Endothelial cell of umbilical vein (primary cell): ENCODE measurements at places on chromosomes 7 and 10. TPM values are rescaled to one million over a fixed set of nuclear protein-coding genes. Genes with fewer than 3 reads are reported as not detected.

DNA sequence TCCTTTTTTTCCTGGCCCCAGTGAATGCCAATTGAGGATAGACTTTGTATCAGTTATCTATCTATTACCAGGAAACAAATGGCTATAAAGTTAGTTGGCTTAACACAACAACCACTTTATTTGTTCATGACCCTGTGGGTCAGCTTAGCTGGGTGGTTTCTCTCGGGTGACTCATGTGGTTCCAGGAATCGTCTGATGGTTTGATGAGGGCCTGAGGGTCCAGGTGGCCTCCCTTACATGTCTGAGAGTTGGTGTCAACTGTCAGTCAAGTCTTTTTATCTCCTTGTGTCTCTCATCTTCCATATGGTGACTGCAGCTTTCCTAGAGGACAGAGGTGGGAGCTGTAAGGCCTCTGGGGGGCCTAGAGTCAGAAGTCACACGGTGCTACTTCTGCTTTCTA lies 15.3 kb upstream of the MAPK8 start:
- no peak for DNase-seq

GRCh38 chr7:97418312-97418711 lies 300.8 kb downstream of the SDHAF3 start:
- DNase-seq, result no peak

DNA sequence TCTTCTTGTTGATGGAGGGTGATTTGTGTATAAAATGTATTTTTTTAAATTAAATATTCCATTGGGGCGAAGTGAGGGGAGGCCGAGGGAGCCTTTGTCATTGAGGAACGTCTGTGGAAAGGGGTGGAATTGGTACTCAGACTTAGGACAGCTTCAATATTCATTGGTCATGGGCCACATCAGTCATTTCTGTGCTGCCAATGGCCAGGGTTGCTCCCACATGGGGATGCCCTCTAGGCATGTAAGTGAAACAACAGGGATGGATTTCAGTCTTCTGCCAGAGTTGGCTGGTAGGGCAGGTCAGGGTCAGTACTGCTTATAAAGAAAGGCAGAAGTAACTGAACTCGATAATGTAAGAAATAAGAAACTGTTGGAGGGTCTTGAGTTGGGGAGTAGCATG lies 47.2 kb downstream of the NEURL1 start:
- no peak for DNase-seq

DNA sequence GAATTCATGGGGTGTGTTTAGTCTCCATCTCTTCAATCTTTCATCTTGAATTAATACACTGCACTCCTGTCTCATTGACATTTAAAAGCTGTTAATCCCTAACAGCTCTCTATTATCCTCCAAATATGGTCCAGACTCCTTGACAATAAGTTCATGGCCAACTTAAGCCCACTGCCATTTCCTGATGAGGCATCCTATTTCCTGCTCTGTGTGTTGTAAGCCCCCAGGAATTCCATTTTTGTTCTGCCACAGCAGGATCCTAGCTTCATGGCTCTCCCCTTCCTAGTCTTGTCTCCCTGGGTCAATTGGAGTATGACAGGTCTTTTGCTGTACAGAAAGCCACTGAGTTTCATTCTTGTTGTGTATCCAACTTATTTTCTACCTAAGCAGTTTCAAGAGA lies 218.8 kb downstream of the OTUD1 start:
- DNase-seq, result no peak

DNA sequence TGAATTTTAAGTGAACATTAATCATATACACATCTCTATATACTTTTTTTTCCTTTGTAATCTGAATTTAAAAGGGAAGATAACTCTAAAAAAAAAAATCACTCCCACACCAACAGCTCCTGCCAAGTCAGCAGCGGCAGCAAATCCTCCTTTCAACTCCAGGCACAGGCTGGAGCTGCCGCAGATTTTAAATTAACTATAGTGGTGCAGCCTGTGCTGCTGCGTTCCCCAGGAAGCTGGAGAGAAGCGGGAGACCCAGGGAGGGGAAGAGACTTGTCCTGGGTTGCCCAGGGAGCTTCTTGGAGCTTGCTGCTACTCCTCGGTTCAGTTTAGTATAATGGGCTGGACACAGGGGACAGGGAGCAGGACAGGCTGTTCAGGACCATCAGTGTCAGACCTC lies 32.6 kb upstream of the HSPB1 start:
- no peak for DNase-seq

- DNase-seq, result peak; percentile 95
These were observed 59.0 kb downstream of the YKT6 start for GRCh38 chr7:44259547-44260457.

DNA sequence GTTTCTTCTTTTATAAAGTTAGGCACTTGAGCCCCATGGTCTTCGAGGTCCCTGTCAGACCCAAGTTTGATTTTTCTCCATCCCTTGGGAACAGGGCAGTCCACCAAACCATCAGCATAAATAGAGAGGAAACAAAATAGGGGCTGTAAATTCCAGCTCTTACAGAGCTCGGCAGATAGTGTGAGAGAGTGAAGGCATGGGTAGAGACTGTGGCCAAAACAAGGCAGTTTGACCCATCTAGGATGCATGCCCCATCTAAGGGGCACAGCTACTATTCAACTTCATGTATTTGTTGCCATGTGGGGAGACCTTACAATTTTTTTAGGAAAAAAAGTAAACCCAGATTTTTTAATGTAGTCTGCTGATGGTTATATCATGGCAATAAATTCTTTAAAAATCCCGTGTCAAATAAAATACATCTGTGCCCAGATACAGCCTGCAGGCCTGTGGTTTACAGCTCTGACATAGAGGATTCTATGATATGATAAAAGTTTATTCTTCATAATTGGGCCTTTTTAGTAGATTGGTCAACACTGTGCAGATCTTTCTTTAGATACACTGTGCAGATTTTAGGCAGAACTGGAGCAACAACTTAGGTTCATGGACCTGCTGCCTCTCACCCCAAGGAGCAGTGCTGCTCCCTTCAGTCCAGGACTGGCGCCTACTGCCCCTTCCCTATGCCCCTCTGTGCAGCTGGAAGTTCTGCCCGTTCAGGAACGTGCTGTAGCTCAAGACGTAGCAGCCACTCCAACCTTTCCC lies 5.3 kb downstream of the PPP1R3C start:
- DNase-seq, result no peak

DNA sequence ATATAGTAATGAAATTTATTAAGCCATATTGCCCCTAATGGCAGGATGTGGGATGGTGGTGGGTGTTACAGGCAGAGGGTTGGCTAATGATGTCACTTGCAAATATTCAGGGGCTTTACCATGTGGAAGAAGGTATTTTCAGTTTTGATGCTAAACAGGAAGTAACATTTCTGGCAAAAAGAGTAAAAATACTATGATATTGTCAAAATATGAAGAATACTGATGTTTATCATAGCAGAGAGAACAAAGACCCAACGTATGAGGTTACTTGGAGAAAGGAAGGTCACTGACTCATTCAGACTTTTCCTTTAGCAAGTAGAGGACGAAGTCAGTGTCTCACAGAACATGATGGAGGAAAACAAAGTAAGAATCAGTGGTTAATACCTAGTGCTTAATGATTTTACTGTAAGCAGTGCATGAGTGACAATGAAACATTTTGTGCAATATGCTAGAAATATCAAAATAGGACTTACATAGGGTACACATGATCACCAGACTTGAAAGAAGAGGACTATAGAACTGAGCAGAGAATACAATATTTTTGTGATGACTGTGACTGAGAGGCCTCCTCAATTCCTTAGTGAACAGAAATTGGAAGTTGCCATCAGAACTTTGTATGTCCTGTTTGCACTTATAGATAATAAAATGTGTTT lies 89.7 kb upstream of the STEAP4 start:
- DNase-seq, result peak; percentile 79

DNA sequence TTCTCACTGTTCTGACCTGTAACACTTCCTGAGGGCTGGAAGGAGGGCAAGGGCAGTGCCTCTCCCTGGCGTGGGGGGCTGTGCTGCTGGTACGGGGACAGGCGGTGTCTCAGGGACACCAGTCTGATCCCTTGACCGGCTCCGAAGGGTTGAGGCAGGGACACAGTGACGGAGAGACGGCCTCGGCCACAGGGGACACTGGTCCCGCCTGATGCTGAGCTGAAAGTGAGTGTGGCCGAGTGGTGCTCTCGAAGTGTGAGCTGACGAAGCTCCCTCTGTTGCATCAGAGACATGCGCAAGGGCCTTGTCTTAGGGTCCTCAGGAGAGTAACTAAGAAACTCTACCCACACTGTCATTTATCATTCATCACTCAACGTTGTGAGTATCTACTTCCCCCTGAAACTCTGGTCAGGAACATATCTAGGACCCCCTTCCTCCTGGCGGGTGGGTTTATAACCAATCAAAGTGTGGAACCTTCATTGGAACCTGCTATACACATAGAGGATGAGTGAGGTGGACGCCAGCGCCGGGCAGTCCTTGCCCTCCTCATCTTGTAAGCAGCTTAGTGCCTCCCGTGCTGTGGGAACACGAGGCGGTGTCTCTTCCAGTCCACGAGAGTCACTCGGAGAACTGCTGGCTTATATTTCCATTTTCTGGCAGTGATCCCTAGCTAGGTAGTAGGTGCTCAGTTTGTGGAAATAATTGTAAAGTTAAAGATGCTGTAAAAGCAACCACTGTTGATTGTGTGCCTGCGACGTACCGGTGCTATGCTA lies 283.1 kb downstream of the DNAJB6 start:
- DNase-seq, result no peak

DNA sequence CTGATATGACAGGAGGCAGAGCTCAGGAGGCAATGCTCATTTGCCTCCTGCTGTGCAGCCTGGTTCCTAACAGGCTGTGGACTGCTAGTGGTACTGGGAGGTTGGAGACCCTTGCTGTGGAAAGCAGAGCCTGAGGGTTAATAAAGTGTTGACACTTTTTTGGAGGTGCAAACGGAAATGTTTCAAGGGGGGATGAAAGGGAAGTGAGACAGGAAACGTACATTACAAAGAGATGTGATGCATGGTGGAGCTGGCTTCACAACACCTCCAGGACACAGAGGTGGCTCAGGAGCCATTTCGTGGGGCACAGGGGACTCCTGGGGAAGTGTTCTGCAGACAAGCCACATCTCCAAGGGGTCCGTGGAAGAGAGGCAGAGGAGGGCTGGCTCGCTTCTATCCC lies 137.6 kb upstream of the SVIL start:
- DNase-seq, result no peak

DNA sequence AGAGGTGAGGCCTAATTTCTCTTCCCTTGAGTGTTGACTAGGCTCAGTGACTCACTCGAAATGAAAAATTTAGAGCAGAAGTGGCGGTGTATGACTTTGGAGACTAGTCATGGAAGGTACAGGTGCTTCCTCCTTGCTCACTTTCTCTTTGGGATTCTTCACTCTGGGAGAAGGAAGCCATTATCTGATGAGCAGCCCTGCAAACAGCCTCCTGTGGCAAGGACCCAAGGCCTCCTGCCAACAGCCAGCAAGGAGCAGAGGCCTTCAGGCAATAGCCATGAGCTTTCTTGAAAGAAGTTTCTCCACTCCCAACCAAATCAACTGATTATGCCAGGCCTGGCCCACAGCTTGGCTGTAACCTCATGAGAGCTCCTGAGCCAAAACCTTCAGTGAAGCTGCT lies 369.6 kb upstream of the VWC2 start:
- DNase-seq, result no peak

- DNase-seq, result no peak
These were observed 7.6 kb downstream of the ASB15 start for GRCh38 chr7:123608991-123609882.

GRCh38 chr7:87414794-87415188 lies 60.7 kb downstream of the ABCB4 start:
- no peak for DNase-seq

DNA sequence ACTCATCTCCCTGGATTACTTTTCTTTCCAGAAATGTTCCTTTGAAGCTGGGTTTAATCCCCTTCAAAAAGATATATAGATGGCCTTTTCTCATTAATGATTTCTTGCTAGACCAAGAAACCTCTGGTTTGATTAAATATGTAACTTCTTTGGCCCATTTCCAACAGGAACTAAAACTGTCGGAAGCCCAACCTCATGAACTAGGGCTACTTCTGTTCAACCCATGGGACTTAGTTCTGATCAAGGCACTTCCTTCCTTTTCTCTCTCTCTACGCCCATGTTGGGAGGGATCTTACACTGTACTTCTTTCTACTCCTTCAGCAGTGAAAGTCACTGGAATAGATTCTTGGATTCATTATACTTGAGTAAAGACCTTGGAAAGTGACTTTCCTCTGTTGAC lies 83.6 kb downstream of the TMEM106B start:
- DNase-seq, result no peak

The ARHGAP19 gene
- total RNA-seq, result 19.1 and 20.0 TPM in 2 replicates

The JAKMIP3 gene
- 0.07 TPM in 1 of 2 replicates, not detected in the other for total RNA-seq

DNA sequence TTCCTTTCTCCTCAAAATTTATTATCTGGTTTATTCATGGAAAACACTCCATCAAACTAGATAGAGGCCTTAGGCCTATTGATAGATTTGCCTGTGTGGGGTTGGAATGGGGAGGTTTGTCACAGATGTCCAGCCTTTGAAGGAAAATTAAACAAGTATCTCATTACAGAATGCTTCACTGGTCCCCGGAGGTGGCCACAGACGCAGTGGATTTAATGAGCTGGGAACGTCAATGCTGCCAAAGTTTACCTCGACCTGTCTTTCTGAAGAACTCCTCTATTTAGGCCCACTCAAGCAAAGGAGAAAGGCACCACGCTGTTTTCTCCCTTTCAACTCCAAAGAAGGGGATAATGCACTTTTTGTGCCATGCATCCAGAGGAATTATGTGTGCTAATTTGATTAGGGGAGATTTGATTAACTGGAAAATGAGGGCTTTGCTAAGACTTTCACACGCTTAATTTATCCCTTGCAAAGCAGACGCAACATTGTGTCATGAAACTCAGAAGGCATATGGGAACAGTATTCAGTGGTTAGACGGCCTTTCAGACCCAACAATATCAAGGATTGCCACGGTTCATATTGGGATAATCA lies 558.8 kb upstream of the GALNT17 start:
- no peak for DNase-seq

DNA sequence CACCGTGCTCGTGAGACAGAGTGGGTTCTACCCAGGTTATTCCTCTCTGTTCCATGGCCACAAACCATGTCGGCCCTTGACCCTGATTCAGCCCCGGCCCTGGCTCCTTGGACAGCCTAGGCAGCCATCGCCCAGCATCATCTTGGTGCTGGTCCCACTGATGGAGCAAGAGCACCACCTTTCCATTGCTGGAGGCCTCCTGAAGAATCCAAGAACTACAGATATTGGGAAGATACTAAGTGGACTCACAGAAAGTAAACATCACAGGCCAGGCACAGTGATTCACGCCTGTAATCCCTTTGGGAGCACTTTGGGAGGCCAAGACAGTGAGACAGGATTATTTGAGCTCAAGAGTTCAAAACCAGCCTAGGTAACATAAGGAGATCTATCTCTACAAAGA lies 125.1 kb downstream of the NT5C2 start:
- DNase-seq, result no peak

The SPDYE2 gene
- total RNA-seq, result not detected in 2 replicates

GRCh38 chr10:48691812-48692528 lies 7.3 kb downstream of the WDFY4 start:
- no peak for DNase-seq

GRCh38 chr10:46524472-46525176 lies 31.8 kb downstream of the GPRIN2 start:
- DNase-seq, result peak; percentile 51
